Right ventricle myocardium inferior (tissue), 1 donor: ENCODE measurements at places on chromosomes 1 and 21. TPM values are rescaled to one million over a fixed set of nuclear protein-coding genes. Genes with fewer than 3 reads are reported as not detected.

DNA sequence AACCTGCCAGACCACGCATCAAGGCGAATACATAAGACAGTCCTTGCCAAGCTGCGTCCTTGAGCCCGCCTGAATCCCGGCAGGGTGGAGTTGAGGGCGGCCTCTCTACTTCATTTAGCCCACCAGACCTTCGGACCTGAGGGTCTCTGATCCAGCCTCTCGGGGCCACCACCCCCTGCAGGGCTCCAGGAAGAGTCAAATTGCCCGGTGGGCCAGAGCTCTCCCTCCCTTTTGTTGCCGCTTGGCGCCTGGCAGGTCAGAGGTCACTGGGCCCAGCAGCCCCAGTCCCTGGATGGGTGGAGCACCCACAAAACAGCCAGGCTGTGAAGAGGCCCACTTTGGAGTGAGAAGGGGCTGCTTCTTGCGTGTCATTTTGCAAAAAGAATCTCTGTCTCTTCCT lies 9.0 kb downstream of the GNG4 start:
- DNase-seq: no peak

GRCh38 chr1:12528021-12528852 lies 89.8 kb downstream of the DHRS3 start:
- DNase-seq: peak; percentile 84

- DNase-seq: no peak
Measured at GRCh38 chr1:235999259-235999925, 65.5 kb downstream of the NID1 start.

The GOLPH3L gene
- 16.5 TPM for total RNA-seq

The TMCO4 gene
- 7.6 TPM for total RNA-seq

The SYCP1 gene
- not detected for total RNA-seq

The IVL gene
- total RNA-seq: not detected
